ENCODE measurements at places on chromosomes 16 and 17.
A peak's percentile ranks its signal among the peaks of the same experiment; 100 is the strongest.

GRCh38 chr16:71894229-71894920 is 956 bp upstream of the IST1 start:
- peak; percentile 62 for DNase-seq

GRCh38 chr17:35612924-35613521 is 25.9 kb downstream of the AP2B1 start:
- peak; percentile 65 for DNase-seq

DNA sequence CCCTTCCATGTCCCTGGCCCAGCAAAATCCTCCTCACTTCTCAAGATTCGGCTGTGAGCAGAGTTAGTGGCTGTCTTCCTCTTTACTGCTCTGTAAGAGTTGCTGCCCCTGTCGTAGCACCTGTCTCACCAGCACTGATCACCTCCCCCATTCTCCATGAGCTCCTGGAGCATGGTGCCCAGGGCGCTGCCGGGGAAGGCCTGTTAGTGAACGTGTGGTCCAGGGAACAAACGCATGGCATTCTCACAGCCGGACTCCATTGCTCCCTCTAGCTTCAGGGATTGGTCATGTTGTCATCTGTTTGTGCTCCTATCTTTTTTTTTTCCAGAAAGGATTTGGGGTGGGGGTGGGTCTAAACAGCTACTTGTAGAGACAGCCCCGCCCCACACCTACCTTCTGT is 141.2 kb downstream of the CMIP start:
- no peak for DNase-seq

DNA sequence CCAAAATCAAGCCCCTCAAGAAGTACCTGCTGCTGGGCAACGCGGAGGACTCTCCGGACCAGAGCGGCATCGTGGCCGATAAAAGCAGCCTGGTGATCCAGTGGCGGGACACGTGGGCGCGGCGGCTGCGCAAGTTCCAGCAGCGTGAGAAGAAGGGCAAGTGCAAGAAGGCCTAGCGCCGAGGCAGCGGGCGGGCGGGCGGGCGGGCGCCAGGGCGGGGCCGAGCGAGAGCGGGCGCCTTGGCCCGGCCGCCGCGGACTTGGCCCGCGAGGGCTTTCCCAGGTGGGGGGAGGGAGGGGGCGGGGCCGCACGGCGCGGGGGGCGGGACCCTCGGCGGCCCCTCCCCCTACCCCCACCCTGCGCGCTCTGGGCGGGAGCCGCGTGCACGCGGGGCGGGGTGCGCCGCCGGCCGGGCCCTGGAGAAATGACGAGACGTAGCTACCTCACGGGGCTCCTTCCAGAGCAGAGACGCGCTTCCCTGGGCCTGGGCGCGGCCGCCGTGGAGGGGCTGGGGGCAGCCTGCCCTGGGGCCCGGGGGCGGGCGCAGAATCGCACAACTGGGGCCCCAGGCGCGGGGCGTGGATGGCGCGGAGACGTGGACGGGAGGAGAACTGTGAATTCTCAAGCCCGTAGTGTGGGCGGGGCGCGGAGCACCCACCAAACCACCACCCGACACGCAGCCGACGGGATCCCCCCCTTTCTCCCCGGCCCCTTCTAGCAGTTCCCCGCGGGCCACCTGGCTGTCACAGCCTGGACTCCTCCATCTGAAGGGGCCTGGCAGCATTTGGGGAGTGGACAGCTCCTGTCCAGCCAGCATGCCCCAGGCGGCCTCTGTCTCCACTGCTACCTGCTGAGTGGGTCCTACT is 218.7 kb downstream of the NTN1 start:
- peak; percentile 88 for DNase-seq

DNA sequence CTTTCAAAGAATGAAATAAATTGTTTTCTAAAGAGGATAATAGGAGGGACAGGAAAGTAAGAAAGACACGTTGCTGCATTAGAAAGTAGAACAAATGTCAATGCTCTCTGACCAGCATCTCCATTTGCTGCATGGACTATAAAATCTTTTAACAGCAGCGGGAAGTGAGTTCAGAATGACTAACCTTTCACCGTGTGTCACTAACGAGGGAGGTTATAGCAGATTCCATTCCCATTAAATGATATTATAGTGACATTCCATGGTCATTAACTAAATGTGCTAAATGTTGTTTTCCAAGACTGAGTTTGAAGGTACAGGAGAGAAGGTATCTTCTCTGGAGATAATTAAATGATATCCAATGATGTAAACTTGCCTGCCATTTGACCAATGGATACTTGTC is 127.1 kb upstream of the HS3ST3A1 start:
- DNase-seq: no peak

- no peak for DNase-seq
Measured at GRCh38 chr17:82243648-82244412, 15.0 kb downstream of the SLC16A3 start.

GRCh38 chr17:42459256-42459800 is 650 bp downstream of the ATP6V0A1 start:
- peak; percentile 66 for DNase-seq

- no peak for DNase-seq
Measured at GRCh38 chr17:72215928-72216327, 95.1 kb downstream of the SOX9 start.

DNA sequence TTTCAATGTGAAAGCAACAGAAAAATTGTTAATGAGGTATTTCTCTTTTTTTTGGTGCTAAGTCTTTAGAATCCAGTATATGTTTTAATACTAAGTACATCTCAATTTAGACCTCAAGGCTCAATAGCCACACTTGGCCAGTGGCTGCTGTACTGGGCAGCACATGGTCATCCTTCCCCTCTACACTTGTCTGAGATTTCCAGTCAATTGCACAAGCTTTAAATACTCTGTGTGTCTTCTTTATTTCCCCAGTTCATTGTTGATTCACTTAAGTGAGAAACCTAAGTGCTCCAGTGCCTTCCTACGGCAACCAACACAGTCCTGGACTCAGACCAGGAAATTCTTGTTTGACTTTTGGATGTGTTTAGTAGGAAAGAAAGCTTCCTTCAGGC is 62.2 kb downstream of the TNRC6C start:
- no peak for DNase-seq

DNA sequence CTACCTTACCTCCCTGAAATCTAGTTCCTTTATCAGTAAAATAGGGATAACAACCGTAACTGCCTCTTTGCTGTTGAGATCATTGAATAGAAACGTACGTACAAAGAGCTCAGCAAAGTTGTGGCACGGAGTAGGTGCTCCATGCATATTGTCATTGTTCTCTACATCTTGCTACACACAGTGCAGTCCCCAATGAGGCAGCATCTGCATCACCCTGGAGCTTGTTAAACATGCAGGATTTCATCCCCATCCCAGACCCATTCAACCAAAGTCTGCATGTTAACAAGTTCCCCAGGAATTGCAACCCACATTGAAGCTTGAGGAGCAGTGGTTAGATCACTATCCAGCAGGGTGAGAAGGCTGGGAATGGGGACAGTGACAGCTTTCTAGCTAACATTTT is 33.7 kb upstream of the CCL2 start:
- DNase-seq: no peak

DNA sequence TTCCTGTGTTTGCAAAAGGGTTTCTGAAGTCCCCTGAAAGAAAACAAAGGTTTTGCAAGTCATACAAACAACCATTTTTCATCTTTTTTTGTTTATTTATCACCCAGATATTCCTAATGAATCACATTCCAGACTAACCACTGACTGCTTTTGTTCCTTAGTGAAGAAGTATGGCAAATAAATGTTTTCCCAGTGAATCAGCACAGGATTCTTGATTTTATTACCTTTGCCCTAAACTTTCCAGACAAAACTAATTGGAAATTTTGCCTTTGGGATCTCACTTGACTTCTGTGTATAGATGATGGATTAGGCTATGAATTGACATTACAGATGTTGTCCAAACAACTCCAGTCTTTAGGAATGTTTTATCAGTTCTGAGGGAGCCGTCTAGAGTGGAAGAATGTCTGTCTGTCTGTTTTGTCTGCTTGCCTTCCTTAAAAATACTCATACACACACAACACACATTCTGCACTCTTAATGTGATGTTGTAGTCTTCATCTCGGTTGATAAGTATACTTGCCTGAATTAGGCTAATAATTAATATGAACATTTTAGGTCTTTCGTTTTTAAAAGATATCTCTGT is 48.9 kb downstream of the VMP1 start:
- DNase-seq: no peak

- no peak for DNase-seq
Measured at GRCh38 chr17:20145567-20145966, 136.4 kb downstream of the SPECC1 start.
